ENCODE measurements at places on chromosomes 6 and 20.

GRCh38 chr20:24488800-24489175, 19.4 kb downstream of the SYNDIG1 start:
- no peak for DNase-seq

DNA sequence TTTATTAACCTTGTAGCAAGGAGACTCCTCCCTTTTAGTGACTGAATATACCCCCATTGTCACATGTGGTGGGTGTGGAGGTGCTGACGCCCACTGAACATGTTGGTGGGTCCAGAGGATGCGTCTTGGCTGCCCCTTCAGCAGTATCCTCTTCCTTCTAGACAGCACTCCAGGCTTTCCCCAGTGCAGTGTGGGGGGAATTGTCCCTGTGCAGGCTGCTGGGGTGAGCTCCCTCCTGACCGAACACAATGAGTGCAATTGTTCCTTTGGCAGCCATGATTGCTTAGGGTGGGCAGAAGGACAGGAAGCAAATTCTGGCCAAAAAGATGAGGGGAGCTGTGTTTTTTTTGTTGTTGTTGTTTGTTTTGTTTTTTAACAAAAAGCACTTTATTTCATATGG, 209.3 kb upstream of the PDE10A start:
- DNase-seq, result no peak

GRCh38 chr20:6295867-6296256, 173.0 kb upstream of the FERMT1 start:
- DNase-seq, result peak; percentile 19

DNA sequence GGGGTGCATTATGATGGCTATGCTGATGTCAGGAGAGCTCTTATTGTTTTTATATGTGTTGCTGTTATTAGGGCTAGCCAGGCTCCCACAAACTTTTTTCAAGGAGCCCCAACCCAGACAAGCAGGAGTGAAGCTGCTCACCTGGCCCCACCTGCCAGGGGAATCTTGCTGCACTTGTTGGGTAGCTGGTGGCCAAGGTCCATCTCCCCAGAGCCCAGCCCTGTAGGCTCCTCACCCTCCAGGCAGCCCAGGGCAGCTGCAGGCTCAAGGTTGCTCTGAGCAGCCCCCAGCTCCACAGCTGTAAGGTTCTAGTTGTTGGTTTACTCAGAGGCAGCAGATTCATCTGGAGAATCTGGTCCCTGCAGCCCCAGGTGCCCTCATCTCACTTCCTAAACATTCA, 46.8 kb upstream of the SIRPA start:
- no peak for DNase-seq

DNA sequence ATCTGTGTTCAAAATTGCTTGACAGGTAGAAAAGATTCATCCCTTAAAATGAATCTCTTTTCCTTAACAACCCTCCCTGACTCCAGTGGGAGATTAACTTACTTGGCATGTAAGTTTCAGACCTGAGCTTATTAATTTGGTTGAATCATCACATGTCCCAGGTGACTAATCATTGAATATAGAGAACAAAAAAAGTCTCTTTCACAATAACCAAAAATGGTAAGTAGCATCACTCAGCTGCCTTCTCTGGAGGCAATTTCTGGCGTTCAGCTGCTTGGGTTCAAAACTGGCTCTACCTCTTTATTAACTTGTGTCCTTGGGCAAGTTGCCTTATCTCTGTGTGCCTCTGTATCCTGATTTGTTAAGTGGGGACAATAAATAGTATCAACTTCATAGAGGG, 2.9 kb downstream of the C6orf141 start:
- DNase-seq, result no peak

DNA sequence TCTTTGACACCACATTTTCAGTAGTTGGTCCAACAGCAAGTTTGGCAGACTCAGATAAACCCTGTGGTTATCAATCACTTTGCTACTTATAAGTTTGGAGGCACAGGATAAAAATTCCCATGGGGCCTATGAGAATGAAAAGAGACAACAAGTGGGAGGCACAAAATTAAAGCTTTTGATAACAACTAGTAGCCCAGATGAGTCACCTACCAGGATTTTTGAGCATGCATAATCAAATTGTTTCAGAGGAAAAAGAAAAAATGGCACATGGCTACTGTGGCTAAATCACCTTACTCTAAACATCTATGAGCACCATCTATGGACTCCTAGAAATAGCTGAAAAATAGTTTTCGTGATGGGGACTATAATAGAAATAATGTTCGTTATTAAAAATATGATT, 40.8 kb upstream of the BMP5 start:
- no peak for DNase-seq

DNA sequence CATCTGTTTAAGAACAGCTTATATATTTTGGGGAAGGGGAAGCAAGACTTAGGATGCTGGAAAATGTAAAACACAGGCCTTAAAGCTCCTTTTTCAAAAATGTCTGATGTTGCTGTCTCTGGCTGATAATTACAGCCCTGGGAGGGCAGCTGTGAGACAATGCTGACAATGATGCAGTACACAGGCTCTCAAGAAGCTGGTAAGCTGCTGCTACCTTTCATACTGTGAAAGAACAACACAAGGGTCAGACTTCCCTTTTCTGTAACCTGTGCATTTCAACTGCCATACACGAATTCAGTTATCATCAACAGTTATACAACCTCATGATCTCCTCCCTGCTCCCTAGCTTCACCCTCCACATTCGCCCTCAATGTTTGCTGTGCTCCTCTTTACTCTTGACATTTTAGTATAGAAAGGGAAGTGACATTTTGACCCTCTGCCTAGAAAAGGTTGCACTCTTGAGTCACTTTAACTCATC, 25.2 kb downstream of the MAP7 start:
- DNase-seq, result no peak

DNA sequence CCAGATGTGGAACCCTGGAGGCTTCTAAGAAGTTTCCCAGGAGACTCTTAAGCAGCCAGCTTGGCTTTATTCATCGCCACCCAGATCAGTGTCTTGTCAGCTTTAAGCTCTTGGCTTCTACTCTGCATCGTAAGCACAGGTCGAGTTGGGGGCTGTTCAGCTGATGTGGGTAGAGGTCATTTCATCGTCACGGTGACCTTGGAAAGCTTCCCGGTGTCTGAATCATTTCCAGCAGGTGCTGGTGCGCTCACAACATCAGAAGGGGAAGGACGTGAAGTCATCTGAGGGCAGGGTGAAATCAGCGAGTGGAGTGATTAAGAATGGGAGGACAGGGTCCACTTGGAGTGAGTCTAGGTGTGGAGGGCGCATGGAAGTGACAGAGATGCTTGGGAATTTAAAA, 112.6 kb downstream of the SASH1 start:
- no peak for DNase-seq

- no peak for DNase-seq
Measured at GRCh38 chr6:62613928-62614327, 327.9 kb upstream of the KHDRBS2 start.

DNA sequence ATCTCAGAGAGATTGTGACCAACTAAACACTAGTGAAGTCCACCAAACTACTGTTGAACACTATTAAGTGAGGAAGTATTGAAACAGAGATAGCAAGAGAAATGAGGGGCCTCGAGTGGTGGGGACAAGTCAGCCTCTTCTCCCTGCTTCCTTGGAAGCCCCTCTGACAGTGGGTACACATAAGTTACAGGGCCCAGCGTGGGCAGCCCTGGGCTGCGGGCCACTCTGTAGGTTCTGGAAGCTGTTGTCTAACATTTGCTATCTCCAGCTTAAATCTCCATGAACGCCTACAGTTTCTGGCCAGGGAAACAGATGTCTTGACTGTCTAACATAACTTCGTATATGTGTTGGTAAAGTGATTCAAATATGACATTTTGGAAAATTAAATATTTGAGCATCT, 71.4 kb downstream of the KLHL32 start:
- DNase-seq, result no peak

DNA sequence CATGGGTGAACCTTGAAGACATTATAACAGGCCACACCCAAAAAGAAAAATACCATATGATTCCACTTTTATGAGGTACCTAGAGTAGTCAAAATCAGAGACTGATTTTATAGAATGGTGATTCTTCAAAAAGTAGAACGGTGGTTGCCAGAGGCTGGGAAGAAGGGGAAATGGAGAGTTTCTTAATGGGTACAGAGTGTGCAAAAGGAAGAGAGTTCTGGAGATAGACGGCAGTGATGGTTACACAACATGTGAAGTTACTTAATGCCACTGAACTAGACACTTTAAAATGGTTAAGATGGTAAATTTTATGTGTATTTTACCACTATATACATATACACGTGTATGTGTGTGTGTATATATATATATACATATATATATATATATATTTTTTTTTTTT, 80.8 kb downstream of the PRND start:
- DNase-seq, result peak; percentile 80

GRCh38 chr20:59575653-59576052, 28.7 kb upstream of the PHACTR3 start:
- DNase-seq, result no peak

DNA sequence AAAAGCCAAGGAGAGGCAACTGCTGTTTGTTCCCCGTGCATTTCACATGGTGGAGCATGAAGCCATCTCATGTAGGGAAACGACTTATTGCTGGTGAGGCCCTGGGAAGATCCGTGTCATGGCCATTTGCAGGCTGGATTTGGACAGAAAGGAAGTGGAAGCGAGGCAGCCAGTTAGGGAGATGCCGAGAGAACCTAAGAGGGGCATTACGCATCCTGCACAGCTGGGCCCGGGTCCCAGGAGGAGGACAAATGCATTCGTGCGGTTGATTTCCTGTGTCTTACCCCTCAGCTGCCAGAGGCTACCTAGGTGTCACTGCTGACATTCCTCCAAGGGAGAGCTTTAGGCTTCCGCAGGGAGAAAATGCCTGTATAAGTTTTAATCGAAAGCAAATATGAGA, 316.2 kb upstream of the CDYL start:
- no peak for DNase-seq

DNA sequence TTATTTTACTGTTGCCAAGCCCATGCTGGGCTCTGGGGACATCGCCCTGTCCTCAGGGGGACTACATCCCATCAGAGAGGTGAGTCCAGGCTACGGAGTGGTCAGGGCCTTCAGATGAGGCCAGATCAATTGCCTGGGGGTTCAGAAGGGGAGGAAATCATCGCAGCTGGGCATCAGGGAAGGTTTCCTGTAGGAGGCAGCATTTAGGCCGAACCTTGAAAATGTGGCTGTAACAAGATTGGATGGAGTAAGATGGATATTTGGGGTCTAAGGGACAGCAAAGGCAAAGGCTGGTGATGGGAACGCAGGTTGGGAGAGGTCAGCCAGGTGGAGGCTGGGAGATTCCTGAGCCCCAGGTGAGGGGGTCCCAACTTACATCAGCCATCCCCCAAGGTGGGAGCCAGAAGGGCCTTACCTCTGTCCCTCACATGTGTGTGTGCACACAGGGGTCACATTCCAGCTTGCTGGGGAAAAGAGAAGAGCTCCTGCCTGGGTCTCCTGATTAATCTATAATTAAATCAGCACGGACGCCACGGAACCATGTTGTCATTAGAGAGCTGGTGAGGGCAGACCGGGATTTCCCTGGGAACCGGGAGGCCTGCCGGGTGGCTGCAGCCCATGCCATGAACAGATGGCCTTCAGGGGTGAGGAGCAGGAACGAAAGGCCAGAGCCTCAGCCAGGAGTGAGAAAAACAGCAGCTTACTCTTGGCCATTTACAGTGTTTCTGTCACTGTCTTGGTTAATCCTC, 30.5 kb upstream of the DLGAP4 start:
- DNase-seq, result no peak

- no peak for DNase-seq
Measured at GRCh38 chr20:16363506-16364319, 209.5 kb downstream of the KIF16B start.

GRCh38 chr6:130611366-130611765, 215.8 kb upstream of the SMLR1 start:
- no peak for DNase-seq

- no peak for DNase-seq
Measured at GRCh38 chr6:161257793-161258457, 15.9 kb downstream of the AGPAT4 start.

DNA sequence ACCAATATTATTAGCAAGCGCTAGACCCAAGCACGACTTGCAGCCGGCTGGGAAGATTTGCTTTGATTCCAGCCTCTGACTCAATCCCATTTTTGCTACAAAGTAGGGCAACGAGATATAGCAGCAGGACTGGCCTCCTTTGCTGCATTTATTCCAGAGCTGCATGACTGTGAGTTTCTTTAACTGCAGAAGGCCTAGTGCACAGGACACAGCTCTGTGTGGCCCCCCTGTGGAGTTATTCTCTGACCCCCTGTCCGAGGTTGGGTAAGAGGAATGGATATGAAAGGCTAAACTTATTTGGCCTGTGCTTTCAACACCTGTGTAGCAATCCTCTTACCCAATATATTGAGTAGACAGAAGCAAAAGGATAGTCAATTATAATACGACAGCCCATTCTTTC, 133.3 kb upstream of the SPTLC3 start:
- no peak for DNase-seq

DNA sequence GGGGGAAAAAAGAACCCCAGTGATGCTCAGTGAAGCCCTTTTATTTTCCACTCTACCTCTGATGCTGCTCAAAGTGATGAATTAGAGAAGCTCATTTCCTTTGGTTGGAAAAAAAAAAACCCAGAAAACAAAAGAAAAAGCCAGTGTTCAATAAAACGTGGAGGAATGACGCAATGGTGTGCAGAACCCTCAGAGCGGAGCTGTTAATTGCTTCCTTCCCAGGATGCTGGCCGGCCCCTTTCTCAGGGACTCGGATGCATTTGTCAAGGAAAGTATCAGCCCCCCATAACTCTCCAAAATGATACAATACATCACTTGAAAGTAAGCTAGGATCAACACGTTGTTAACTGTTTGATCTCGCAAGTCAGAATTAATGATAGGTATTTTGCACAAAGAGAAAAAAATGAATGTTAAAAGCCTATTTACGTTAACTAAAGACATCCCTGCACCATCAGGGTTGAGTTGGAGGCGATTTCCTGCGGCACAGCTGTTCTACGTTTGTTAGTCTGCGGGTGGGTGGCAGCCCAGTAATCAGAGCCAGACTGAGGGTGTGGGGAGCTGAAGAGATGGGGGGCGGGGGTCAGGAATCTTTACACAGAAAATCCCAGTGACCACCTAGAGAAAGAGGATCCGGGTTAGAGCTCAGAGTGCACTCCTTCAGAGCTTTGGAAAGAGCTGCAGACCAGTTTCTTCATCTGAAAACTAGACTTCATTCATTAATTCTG, 132.4 kb downstream of the BMP7 start:
- peak; percentile 43 for DNase-seq

DNA sequence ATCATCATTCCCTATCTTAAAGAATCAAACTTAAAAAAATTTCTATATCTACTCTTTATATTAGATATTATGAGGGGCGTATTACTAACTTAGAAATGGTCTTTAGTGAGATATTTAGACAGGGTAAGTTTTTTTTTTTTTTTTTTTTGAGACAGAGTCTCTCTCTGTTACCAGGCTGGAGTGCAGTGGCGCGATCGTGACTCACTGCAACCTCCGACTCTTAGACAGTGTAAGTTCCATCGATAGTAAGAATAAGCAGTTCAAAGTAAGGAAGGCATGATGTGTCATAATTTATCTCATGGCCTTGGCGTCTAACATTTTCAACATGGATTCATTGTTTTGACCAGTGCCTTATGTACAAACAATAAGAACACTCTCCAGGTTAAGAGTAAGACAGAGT, 72.4 kb downstream of the MLIP start:
- no peak for DNase-seq

Data from MV-4-11 (cell line).